CD4-positive, alpha-beta T cell treated with Interleukin-2 at 100 ng/mL for 4 hours (primary cell): ENCODE measurements at places on chromosomes 16 and 17.

- DNase-seq = peak; percentile 60
Measured at GRCh38 chr17:37605813-37606505, 3.3 kb downstream of the SYNRG start.

DNA sequence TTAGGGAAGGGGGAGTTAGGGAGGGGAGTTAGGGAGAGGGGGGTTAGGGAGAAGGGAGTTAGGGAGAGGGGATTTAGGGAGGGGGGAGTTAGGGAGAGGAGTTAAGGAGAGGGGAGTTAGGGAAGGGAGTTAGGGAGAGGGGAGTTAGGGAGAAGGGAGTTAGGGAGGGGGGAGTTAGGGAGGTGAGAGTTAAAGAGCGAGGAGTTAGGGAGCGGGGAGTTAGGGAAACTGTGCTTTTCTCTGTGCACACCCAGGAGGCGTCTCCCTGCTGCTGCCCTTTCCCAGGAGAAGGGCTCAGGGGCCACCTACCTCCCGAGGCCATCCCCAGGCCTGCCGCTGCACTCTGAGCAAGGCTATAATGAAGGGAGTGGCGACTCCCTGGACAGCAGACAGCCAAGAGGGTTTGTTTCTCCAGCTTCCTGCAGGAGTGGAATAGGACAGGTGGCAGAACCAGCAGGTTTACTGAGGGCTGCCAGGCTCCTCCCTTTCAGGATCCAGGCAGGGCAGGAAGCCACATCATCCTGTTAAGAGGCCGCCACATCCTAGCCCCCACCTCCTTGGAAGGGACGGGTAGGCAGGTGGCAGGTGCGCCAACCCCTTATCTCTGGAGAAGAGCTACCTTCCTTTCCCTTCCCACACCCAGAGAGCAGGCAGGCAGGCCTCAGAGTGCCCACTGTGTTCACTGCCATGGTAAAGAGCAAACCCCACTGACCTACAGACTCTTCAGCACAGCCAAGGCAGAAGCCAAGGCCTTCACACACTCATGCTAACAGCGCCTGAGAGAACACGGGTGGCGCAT lies 4.3 kb downstream of the CANT1 start:
- no peak for DNase-seq

GRCh38 chr17:47301831-47302230 lies 21.9 kb upstream of the EFCAB13 start:
- no peak for DNase-seq

DNA sequence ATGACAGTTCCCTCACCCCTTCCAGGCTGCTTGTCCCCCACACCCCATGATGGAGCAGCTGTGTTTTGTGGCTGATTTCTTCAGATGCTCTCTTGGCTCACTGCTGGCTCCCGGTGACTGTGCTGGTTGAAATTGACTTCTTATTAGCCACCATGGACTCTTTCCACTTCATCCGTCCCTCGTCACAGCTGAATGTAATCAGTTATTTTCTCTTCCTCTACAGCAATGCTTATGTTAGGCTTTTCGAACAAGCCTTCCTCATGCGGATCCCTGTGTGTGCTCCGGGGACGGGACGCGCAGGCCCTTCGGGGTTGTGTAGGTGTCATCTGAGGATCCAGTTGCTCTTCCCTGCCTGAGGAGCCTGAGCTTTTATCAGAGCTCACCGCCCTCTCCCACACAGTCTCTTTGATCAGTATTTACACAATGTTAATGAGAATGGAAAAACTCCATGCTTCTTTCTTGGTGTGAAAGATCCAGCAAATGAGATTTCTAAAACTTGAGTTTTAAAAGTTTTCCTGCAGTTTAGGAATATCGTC lies 87.5 kb downstream of the RPTOR start:
- DNase-seq = no peak

DNA sequence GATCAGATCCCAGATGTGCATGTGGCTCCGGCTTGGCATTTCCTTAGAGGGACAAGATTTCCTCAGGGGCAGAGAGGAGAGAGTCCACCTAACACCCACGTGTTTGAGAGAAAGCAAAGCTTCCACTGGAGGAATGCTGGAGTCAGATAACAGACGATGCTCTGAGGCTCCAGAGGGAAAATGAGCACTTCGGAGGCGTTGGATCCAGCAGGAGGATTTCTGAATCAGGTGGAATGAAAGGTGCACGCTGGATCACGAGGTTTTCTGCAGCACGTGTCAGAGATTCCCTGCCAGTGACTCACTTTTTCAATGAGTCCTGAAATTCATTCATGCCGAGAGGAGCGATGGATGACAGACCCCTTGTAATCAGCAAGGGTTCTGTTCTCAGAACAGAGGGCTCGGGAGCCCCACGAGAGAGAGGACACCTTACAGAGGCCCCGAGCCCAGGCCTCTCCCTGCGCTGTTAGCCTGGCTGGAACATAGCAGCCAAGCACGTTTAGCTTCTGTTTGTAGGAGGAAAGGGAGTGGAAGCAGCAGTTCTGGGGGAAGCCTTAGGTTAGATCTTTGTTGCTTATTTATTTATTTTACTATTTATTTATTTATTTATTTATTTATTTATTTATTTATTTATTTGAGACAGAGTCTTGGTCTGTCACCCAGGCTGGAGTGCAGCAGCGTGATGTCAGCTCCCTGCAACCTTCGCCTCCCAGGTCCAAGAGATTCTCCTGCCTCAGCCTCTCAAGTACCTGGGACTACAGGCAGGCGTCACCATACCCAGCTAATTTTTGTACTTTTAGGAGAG lies 49.3 kb upstream of the JPH3 start:
- DNase-seq = no peak
